ENCODE measurements at places on chromosomes 4 and X.

DNA sequence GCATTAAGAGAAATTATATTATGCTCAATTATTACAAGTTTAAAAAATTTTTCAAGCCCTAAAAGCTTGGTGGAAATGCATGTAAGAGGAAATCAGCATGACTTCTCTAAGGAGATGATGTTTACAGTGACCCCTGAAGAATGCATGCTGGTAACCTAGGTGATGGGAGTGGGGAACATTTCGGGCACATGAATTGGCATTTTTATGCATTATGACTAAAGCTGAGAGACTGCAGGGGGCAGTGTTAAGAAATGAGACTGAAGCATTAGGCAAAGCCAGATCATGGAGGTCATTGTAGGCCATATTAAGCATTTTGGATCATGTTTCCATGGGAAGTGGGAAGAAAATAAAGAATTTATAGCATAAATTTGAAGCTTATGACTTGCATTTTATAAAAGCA, 421.3 kb downstream of the FAT4 start:
- DNase-seq = no peak

DNA sequence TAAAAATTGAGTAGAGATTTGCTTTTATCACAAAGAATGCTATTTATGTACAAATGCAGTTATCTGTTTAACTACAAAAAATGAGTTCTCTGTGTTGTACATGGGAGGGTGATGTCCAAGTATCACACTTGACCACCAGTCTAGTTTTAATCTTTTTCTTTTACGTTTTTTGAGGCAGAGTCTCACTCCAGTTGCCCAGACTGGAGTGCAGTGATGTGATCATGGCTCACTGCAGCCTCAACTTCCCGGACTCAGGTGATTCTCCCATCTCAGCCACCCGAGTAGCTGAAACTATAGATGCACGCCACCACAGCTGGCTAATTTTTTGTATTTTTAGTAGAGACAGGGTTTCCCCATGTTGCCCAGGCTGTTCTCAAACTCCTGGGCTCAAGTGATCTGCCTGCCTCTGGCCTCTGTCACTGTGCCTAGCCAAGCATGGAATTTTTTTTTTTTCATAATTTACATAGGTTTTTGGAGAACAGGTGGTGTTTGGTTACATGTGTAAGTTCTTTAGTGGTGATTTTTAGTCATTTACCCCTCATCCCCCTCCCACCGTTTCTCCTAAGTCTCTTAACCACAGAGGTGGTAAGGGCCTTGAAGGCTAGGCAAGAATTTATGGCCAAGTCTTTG, 47.9 kb upstream of the RPA4 start:
- DNase-seq = no peak

GRCh38 chr4:48343035-48343434, 1.7 kb downstream of the SLAIN2 start:
- DNase-seq = no peak

DNA sequence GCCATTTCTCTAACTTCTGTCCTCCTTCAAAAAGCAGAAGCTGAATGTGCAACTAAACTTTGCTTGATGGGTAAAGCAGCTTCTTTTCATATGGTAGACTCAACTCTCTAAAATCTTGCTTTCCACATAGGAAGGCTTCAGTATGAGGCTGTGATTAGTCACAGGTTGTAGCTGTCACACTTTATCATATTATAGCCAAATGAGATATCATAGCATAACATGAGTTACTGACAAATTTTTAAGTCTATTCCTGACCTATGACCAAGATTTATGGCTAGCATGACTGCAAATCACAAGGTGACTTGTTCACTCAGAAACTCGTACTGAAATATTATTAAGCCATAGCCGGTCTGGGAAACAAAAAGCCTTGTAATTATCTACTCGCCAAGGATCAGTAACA, 998.6 kb downstream of the RPA4 start:
- DNase-seq = no peak

- DNase-seq = no peak
These were observed 22.5 kb downstream of the RWDD4 start for GRCh38 chr4:183636503-183636902.

- no peak for DNase-seq
These were observed 49.1 kb downstream of the GALNT7 start for GRCh38 chr4:173217727-173218126.

DNA sequence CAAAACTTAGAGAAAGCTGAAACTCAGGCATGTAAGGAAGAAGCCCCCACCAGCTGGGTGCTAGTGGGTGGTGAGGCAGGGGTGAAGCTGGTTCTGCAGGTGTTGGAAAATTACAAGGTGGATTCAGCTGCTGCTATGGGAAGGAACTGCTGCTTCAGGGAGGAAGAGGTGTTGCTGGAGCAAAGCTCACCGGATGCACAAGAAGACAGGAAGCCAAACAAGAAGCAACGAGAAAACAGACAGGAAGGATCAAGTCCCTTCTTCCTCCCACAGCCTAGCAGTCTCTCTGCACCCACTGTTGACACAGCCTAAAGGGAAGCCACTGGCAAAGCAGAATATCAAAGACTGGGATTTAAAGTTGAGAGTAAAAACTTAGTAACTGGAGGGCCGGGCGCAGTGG, 100.2 kb upstream of the JADE1 start:
- no peak for DNase-seq

- DNase-seq = no peak
These were observed 5.0 kb upstream of the DDX60L start for GRCh38 chr4:168485156-168485910.

DNA sequence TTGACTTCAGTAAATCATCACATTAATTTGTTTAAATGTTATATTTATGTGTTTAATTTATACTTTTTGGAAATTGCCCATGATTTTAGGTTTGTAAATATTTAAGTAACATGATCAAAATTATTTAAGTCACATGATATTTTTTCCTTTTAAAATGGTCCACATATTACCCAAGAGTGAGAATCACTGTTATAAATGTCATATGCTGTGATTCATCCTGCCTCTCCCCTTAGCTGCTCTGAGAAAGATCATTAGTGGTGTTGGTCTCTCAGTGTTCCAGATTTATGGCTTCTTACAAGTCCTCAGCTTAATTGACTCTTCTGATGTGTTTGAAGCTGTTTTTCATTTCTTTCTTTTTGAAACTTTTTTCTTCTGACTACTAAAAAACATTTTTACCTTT, 70.1 kb downstream of the SPANXN4 start:
- DNase-seq = no peak

GRCh38 chrX:130789793-130790192, 113.2 kb downstream of the ENOX2 start:
- DNase-seq = no peak

- DNase-seq = peak; percentile 69
These were observed 17.4 kb upstream of the AFF1 start for GRCh38 chr4:86917212-86918039.

DNA sequence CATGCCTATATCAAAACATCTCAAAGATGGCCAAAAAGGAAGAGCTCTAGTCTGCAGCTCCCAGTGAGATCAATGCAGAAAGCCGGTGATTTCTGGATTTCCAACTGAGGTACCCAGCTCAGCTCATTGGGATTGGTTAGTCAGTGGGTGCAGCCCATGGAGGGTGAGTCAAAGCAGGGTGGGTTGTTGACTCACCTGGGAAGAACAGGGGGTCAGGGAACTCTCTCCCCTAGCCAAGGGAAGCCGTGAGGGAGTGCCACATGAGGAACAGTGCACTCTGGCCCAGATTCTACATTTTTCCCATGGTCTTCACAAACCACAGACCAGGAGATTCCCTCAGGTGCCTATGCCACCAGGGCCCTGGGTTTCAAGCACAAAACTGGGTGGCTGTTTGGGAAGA, 57.3 kb upstream of the FGF16 start:
- DNase-seq = no peak

DNA sequence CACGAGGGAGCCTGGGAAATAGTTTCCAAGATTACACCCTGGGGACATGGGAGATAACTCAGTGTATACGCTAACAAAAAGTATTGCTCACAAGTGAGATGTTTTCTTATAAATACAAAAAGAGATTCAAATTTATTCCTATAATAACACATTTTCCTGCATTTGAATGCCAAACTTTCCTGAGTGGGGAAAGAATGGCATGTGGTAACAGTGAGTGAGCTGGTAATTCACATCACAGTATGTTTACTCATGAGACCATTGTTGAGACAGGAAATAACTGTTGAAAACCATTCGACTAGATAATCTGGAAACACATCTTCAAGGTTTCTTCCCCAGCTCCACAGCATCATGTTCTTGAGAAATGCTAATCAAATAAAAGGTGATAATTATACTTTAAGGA, 109.1 kb downstream of the TASL start:
- no peak for DNase-seq

GRCh38 chr4:176735300-176735699, 57.4 kb downstream of the VEGFC start:
- DNase-seq = no peak

GRCh38 chrX:99033226-99033901, 1376.7 kb downstream of the PCDH19 start:
- DNase-seq = no peak

DNA sequence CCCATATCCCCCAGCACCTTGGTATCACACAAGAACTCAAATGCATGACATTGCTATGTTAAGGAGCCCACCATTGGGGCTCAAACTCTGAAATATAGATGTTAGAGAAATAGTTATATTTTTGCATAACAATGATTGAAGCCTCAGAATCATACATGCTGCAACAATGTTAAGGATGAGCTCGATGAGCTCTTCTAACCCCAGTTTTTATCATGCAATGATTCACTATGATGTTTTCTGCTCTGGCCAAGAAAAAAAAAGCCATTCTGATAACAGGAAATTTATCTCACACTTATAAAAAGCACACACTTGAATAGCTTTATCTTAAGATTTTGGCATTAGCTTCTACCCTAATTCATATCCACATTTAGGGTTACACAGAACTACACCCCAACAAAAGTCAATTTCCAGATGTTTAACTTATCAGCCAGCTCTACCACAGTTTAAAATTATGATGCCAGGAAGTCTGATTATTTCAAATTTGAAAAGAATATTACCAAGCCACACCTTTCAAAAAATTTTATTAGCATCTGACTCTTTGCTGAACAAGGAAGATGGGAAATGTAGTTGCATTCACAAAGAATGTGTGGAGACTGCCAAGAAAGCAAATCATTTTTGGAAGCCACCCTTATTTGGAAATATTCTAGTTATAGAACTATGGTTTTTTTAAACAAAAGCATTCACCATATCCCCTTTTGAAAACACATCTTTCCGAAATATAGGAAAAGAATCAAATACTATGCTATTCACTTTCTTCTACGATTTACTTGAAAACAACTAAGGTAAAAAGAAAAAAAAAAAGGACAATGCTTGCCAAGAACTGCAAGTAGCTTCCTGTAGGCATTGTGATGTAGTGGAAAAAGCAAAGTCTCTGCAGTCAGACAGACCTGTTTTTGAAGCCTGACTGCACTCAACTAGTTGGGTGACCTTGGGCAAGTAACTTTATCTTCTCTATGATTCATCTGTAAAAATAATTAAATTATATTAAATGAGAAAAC, 100.8 kb upstream of the PLS3 start:
- DNase-seq = no peak

GRCh38 chrX:132848296-132848970, 110.0 kb downstream of the HS6ST2 start:
- DNase-seq = no peak

DNA sequence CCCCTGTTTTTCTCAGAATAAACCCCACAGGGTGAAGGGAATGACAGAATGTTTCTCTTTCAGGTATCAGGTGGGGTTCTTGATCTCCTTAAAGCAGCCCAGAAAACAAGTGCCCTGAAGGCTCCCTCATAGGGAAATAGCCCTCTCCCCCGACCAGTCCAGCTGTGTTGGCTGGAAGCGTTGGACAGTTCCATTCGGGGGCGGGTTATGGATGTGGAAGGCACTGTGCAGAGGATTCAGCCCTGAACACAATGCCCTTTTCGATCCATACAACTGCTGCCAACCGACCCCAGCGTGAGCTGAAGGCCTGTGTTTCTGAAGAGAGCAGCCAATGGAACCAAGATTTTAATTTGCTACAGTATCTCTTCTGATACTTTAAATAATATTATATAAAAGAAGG, 41.5 kb downstream of the SEL1L3 start:
- no peak for DNase-seq

GRCh38 chr4:116724249-116724648, 361.1 kb downstream of the TRAM1L1 start:
- DNase-seq = no peak

GRCh38 chr4:76559236-76560071, 124.4 kb downstream of the SHROOM3 start:
- no peak for DNase-seq

DNA sequence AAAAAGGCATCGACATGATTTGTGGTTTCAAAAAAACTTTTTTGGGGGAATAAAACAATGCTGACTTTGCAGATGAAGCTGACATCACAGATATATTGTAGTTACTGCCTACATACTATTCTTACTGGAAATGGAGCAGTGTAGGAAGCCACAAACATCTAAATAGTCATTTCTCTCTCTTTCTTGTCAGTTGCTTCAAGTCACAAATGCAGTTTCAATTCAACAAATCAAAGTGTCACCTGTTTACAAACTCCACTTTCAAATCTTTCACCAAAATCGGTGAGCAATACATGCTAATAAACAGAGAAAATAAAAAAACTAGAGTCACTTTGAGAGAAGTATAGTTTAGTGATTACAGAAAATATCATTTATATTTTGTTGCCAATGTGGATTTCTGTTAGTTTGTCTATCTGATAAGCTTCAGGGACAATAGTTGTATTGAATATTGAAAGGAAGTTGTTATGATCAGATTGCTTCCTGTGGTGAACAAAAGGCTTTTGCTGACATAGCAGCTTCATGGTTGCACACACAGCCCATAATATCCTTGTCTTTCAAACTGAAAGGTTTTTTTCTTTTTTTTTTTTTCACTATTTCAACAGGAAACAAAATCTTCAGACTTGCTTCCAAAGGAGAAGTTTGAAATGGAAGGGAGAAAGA, 49.7 kb upstream of the PTPN13 start:
- DNase-seq = no peak

- no peak for DNase-seq
These were observed 261.3 kb downstream of the TENM3 start for GRCh38 chr4:182504463-182504862.

DNA sequence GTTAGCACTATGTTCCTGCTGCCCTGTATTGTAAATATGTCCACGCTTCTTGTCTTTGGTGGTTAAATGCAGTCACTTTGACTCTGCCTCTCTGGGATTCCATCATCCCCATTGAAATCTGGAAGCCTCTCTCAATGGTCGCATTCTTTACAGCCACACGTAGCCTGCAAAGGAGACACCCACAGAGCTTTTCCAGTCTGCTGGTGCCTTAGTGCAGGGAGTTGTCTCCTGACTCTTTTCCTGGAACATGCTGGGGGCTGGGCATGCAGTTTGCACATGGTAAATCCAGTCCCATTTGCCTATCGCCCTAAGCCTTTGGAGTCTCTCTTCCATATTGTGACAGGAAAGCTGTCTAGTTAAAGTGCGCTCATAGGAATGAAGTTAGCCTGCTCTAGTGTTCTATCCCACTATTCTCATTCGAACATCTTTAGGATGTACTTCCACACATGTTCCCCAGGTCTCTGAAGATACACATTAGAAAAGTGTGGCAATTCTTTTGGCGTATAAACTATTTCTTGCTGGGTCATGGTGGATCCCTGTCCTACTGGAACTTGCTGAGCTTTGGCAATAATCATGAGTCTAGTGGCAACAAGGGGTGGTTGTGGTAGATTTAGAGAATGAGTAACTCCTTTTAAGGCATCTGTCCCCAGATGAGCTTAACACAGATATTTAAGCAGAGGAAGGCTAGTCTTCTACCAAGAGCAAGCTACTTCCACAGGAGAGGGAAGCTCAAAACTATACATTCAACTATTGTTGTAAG, 33.7 kb downstream of the COQ2 start:
- DNase-seq = no peak

- DNase-seq = no peak
These were observed 783 bp downstream of the RBPJ start for GRCh38 chr4:26321373-26322221.

- DNase-seq = no peak
These were observed 101.9 kb downstream of the MAML3 start for GRCh38 chr4:140052050-140052449.

Data from hematopoietic multipotent progenitor cell treated with erythropoietin and hydrocortisone succinate and interleukin-3 and kit ligand, for 17 days (in vitro differentiated cells).